ENCODE measurements at places on chromosomes 6 and 20.
A peak's percentile ranks its signal among the peaks of the same experiment; 100 is the strongest.

DNA sequence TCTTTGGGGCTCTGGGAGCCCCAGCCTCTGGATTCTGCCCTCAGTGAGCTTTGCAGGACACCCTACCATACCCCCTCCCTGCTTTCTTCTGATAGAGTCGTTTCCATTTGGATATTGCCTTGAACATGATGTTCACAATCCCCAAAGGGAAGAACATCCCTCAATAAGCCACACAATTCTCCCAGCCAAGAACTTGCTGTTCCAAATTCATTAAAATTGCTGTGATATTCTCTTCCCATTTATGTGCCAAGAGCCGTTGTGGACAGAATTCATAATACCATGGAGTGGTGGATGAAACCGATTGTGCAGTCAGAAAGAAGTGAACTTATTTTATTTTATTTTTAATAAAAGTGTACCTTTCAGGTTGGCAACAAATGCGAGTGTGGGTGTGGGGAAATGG is 95.8 kb downstream of the DHX35 start:
- DNase-seq, result no peak

- DNase-seq, result no peak
These were observed 84.5 kb downstream of the PLCB1 start for GRCh38 chr20:8216375-8217200.

DNA sequence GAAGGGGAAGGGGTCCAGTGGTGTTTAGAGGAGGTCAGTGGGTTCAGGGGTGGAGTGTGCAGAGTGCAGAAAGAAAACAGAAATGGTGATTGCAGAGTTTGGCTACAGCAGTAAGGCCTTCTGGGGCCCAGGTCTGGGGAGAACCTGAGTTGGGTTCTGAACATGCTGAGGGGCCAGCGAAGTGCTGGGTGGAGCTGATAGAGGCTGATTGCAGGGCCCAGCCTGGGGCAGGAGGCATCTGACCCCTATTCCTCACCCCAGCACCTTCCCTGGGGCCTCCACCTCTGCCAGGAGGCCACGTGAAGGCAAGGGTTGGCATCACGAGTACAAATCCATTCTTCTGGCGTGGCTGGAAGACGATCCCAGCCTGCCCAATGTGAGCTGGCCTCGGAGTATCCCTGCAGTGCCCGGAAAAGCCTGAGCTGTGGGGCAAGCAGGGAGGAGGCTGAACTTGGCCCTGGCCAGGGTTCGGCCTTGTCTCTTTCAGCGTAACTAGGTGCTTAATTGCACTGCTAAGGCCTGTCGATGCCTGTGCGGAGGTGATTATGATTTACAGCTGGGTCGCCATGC is 35.3 kb downstream of the VSTM2L start:
- DNase-seq, result no peak

DNA sequence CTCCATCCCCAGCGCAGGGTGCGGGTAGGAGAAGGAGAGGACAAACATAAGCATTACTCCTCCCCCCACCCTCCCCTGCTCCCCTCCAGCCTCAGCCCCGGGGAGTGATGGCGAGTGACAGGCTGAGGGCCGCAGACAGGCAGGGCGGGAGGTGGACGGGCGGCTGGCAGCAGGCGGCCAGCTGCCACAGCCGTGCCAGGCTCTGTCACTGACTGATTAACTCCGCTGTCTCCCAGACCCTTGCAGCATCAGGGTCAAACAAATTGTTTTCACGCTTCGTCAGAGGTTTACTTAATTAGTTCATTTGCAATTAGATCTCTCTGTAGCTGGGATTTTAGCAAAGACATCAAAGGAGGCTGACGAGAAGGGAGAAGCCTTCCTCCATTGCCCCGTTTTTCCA is 41.9 kb downstream of the FOXP4 start:
- DNase-seq, result no peak

DNA sequence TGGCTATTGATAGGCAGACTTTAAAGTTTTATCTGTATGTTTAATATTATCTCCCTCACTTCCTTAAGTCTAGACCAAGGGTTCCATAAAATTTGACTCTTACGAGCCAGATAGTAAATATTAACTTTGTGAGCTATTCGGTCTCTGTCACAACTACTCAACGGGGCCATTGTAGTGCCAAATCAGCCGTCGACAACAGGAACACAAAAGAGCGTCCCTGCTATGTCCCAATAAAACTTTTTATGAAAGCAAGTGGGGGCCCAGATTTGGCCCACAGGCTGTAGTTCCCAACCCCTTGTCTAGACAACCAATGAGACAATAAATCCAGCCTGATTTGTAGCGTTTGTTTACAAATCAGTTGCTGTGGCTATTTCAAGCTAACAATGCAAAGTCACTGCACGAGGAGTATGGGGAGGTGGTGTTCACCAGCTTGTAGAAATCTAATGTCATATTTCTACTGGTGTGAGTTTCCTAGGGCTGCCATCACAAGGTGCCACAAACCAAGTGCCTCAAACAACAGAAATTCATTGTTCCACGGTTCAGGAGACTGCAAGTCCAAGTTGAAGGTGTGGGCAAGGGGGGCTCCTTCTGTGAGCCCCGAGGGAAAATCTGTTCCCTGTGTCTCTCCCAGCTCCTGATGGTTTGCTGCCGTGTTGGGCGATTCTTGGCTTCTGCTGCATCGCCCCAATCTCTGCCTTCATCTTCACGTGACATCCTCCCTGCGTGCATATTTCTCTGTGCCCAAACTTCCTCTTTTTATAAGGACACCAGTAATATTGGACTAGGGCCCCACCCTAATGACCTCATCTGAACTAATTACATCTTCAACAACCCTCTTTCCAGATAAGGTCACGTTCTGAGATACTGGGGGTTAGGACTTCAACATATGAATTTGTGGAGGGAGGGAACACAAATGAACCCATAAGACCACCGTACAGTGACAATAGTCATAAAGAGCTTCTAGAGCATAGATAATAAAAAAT is 356.0 kb upstream of the JARID2 start:
- no peak for DNase-seq

DNA sequence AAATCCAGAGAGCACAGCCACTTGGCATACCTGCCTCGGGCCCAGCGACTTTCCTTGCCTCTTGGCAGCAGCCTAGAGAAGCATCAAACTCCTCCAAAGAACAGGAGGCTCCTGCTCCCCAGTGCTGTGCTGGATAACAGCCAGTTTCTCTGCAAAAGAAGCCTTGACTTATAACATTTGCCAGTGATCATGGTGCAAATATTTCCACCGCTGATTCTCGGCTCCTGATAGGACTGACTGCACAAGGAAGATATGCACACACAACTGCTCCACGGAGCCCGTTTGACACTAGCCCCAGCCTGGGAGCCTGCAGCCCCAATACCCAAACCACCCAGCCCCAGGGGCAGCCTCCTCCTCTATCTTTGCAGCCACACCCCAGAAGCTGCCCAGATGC is 17.5 kb downstream of the ACSS1 start:
- no peak for DNase-seq

DNA sequence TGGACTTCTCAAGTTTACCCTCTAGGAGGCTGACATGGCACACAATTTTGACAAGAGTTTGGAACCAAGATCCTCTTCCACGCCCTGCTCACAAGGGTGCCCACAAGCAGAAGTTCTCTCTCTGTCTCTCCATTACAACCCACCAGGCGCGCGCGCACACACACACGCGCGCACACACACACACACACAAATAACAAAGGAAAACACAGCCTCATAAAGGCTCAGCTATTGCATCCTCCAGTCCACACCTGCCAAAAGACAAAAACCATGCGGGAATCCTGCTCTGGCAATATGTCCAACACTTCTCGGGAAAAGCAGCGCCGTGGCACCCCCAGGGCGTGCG is 870 bp downstream of the PAK5 start:
- no peak for DNase-seq

- no peak for DNase-seq
These were observed 384.3 kb downstream of the CD83 start for GRCh38 chr6:14501914-14502313.

- no peak for DNase-seq
These were observed 5.7 kb downstream of the KCNK5 start for GRCh38 chr6:39223555-39223954.

GRCh38 chr6:113526995-113527394 is 330.1 kb upstream of the MARCKS start:
- no peak for DNase-seq

DNA sequence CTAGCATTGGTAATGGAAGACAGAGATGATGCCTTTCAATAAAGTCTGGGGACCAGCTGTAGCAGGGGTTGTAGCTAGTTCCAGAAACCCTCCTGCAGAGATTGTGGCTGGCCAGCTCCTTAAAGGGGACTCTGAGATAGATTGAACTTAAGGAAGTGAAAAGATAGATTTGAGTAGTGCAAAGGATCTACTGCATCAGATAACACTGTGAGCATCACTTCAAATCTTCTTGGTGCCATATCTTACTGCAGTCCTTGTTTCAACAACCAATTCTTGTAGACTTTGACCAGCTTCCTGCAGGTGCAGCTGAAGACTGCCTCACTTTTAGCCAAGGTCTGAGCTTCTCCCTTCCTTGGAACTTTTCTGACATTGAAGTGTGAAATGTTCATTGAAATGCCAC is 14.8 kb upstream of the CEP162 start:
- no peak for DNase-seq

DNA sequence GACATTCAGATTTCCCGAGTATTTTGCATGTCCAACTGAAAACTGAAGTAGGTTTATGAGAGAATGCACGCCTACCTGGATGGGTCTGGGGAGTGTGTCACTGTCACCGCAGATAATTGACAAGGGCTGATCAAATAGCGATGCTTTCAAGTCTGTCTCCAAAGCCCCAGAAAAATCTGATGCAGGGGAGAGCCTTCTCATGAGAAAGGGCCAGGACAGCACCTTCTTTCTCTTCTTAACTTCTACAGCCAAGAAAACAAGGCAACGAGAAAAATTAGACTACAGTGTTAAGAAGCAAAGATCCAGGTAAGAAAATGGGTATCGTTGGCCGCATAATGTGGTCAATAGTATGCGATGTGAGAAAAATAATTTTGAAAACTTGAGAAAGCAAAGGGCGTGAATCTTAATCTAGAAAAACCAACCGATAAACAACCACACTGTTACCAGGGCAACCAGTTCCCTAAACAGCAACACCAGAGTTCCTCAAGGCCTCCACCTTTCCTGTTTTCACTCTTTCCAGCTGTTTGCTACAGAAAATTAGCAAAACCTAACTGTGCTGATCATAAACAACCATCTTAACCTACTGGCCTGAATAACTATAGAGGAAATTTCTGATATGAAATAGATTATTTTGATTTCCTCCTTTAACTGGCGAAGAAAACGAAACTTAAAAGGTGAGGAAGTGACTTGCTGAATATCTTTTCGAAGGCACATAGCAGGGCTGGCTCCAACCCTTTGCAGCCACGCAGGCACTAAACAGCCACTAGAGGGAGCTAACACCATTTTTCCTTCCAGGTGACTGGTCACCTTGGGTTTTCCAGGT is 2.6 kb downstream of the TAGAP start:
- DNase-seq, result peak; percentile 77

- DNase-seq, result peak; percentile 43
These were observed 28.7 kb downstream of the CFAP206 start for GRCh38 chr6:87436435-87436834.

GRCh38 chr6:90758741-90759140 is 171.9 kb upstream of the MAP3K7 start:
- no peak for DNase-seq

DNA sequence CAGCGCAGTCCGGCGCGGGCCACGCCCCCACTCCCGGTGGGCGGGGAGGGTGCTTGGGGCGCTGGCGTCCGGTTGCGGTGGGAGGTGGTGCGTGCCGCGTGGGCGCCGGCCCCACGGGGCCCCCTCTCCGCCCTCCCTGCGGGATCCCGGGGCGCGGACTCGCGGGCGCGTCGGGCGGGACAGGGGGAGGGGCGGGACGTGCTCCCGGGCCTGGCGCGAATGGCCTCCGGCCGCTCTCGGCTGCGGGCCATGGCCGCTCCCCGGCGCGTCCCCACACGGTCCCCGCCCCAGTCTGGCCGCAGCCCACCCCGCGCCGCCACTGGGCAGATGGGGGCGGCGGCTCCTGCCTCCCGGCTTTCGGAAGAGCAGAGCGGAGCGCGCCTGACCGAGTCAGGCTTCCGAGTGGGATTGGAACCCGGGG is 771 bp upstream of the PPP1R3G start:
- DNase-seq, result no peak

DNA sequence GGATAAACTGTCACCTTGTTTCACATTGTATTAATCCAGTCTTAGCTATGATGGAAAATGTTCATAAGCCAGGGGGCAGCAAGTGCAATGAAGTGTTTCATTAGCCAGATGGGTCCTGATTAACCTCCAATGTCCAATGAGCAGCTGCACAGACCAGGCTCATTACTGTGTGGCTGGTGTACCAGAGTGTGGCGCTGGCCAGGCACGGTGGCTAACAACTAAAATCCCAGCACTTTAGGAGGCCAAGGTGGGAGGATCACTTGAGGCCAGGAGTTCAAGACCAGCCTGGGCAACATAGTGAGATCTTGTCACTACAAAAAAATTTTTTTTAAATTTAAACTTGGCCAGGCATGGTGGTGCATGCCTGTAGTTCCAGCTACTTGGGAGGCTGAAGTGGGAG is 201.7 kb upstream of the FOXQ1 start:
- no peak for DNase-seq

All from stimulated activated CD8-positive, alpha-beta memory T cell treated with anti-CD3 and anti-CD28 coated beads, Interleukin-4, amount 100 ng/mL, for 48 hours (primary cell).